ENCODE measurements at places on chromosomes 5 and 9.

GRCh38 chr9:92962303-92962649 lies 15.0 kb downstream of the FGD3 start:
- no peak for DNase-seq

- DNase-seq, result no peak
Observed at GRCh38 chr5:75016896-75017295, 35.5 kb downstream of the GCNT4 start.

DNA sequence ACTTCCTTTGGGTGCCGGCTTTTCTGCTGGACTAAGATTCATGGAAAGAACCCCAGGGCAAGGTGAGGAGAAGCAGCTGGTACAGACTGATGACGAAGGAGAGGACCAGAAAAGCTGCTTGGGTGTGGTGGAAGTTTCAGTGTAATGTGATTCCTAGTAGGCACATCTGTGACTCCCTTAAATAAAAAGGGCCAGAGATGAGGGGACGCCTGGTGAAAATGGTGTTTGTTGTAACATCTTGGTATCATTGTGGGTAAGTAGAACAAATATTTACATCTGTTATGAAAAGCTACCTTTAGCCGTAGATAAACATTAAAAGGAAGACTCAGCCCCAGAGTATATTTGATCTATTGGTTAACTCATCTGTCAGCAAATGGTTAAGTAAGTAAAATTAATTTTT lies 33.8 kb downstream of the OTULINL start:
- no peak for DNase-seq

- no peak for DNase-seq
Observed at GRCh38 chr9:72327631-72328030, 37.4 kb downstream of the ZFAND5 start.

- no peak for DNase-seq
Observed at GRCh38 chr9:114431003-114431402, 43.2 kb upstream of the AKNA start.

DNA sequence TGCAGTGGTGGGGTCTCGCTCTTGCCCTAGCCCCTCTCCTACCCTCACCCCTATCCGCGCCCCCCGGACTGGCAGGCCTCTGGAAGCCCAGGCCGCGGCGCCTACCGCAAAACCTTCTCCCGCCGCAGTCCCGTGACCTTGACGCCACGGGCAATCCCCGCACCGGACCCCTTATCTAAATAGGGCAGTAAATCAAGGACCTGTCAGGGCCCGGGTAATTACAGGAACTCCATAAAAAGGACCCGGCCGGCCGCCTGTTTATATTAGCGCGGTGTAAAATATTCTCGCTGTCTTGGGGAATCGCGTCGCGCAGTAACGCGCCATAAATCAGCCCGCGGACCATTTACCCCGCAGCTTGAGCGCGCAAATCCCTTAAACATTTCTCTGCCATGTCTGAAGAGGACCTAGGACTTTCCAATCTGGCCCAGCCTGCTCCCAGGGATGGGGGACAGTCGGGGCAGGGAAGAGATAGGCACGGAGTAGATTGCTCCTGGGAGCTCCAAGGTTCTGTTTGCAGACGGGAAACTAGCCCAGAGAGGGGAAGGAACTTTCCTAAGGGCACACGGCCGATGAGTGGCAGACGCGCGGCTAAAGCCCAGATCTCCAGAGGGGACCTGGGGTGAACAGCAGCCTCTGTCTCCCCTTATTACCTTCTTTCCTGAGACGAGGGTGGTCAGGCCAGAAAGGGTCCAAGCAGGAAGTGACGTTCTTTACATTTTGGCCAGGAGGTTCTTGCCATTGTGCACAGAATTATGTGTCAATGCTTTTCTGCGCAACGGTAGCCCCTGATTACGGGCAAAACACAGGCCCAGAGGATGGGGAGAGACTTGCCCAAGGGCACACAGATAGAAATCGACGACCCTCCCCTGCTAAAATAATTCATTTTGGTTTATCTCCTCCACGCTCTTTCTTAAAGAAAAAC lies 4.8 kb upstream of the HAND1 start:
- DNase-seq, result no peak

DNA sequence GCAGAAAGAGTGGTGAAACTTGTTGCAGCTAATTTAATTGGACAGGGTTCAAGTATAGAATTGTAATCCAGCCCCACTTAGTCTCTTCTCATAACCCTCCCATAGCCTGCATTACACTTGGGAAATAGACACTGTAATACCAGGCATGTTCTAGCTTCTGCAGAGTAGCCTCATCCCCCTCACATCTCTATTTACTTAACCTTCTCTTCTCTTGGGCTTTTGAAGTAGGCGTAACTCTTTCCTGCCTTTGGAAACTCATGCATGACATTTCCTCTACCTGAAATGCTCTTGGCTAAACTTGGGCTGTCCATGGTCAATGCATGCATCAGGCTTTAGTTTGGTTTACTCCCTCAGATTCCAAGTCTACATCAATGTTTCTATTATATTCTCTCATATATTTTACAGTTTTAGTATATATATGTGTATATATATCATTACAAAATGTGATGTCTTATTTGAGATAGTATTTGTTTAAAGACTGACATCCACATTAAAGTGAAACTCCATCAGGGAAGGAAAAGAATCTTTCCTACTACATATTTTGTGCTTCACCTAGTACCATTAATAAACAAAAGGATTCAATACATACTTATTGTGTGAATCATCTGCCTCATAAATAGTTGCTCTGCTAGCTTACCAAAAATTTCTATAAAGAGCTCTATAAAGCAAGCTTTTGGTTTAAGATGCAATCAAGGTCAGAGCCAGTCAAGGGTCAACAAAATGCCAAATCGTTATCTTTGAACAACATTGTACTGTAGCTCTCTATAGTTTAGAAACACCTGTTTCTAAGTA lies 1158.0 kb downstream of the MAT2B start:
- no peak for DNase-seq

- no peak for DNase-seq
Observed at GRCh38 chr9:100474082-100474923, 1.4 kb downstream of the TMEFF1 start.

DNA sequence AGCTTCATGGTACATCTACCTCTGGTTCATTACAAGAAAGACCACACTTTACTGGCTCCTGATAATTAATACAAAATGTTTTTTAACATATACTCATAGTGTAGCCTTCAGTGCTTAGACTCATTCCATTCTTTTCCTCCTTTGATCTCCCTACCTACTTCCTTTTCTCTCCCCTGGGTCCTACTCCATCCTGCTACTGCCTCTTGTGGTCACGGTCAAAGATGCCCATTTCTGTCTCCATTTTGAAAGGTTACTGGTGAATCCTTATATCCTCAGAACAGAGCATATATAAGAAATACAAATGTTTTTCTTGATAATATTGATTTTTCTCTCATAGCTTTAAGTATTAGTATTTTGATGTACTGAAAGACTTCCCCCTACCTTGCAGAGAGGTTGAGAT lies 375.9 kb downstream of the ARRDC3 start:
- no peak for DNase-seq

DNA sequence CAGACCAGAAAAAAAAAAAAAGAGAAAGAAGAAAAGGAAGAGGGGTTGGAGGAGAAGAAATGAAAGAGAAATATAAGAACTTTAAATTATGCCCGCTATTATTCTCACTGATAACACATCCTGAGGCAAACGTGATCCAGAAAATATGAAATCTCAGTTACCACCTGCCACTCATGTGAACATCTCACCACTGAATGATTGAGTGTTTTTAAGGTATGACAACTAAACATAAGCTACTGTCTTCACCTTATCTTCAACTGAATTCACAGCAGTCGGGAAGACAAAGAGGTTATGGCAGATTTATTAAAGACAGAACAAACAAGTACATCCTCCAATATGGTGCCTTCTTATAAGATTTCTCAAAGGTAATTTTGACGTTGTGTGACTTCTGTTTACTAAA lies 327.9 kb downstream of the TMEM161B start:
- DNase-seq, result no peak

GRCh38 chr5:125326150-125326510 lies 579.7 kb upstream of the ZNF608 start:
- no peak for DNase-seq

DNA sequence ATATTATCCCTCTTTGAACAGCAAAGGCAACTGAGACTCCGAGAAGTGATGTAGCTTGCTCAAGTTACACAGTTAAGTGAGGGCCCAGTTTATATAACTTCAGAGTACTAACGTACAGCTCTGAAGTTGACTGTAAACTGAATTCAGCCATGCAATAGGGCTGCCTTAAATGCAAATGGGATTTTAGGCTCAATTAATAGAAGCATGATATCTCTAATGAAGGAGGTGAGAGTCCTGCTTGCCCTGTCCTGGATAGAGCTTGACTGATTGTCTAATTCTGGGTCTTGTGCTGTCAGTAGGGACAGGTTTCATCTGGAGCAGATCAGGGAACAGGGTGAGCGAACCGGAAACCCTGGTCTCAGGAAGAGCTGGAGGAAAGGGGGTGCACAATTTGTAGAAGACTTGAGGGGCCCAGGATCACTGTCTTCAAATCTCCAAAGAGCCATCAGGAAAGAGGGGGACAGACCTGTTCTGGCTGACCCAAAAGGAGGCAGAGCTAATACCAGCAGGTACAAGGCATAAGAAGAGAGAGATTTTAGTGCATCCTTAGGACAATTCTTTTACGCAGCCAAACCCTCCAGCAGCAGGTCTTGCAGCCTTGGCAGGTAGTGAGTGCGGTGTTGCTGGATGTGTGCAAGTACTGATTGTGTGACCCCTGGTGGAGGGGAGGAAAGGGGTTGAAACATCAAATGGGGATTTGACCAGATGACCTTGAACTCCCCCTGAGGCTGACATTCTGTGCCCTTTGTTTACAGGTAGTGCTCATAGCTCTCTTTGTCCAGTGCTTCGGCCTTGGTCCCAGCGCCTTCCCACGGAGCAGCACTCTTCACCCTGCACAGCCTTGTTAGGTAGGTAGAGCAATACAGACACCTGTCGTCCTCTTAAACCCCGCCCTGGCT lies 13.0 kb downstream of the GSN start:
- no peak for DNase-seq
